Fibroblast of mammary gland (primary cell): ENCODE measurements at places on chromosomes 5 and 9.
A peak's percentile ranks its signal among the peaks of the same experiment; 100 is the strongest.

- DNase-seq: no peak
Observed at GRCh38 chr5:61941637-61942036, 364.4 kb upstream of the KIF2A start.

GRCh38 chr5:74042959-74043358, 417.0 kb downstream of the ARHGEF28 start:
- DNase-seq: peak; percentile 82

DNA sequence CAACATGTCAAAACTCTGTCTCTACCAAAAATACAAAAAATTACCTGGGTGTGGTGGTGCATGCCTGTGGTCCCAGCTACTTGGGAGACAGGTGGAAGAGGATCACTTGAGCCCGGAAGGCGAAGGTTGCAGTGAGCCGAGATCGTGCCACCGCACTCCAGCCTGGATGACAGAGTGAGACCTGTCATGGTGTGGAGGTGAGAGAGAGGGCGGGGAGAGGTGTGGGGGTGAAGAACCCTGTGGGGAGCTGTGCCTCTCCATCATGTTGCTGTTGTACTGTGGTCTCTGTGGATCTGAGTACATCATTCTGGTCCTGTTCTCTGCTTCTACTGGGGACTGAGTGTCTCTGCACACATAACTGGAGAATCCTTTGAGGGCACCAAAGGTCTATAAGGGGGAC, 11.3 kb upstream of the SLC34A1 start:
- no peak for DNase-seq

- no peak for DNase-seq
Observed at GRCh38 chr9:93648181-93648580, 71.8 kb downstream of the PHF2 start.

DNA sequence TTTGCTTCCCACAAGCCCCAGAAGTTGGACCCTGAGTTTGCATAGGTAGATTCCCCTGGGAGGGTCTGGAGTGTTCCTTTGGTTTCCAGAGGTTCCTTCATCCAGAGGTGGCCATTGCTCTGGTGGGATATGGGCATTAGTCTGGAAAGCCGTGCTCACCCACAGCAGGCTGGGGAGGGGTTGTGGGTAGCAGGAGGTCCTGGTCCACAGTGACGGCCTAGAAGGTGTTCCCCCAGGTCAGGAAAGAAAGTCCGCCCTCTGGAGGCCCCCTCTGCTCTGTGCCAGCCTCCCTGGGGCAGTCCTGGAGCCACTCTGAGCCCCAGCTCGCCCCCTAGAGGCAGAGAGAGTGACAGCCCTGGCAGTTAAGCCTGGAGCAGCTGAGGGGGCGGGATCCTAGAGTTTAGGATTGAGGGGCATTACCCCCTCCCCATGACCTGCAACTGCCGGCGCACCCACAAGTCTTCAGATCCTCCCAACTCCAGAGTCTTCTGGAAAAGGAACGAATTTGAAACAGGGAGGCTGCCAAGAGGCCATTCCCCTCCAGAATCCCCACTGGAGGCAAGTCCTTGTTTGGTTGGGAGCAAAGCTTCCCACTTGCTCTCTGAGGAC, 36.8 kb downstream of the NDST1 start:
- peak; percentile 64 for DNase-seq

GRCh38 chr9:94054716-94055115, 29.5 kb upstream of the PTPDC1 start:
- peak; percentile 7 for DNase-seq

DNA sequence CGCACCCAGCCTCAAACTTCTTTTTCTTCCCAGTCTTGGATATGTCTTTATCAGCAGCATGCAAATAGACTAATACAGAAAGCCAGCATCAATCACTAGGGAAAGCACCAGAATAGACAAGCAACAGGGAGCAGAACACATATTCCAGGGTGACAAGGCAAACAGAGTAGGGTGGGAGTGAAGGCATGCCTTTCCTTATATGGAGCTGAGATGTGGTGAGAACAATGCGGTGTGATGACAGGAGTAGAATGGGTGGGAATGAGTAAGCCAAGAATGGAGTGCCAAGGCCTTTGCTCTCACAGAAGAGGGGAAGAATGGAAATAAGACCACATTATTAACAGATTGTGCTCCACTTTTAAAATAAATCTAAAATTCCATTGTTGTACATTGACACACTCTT, 115.6 kb downstream of the CETN3 start:
- peak; percentile 18 for DNase-seq

DNA sequence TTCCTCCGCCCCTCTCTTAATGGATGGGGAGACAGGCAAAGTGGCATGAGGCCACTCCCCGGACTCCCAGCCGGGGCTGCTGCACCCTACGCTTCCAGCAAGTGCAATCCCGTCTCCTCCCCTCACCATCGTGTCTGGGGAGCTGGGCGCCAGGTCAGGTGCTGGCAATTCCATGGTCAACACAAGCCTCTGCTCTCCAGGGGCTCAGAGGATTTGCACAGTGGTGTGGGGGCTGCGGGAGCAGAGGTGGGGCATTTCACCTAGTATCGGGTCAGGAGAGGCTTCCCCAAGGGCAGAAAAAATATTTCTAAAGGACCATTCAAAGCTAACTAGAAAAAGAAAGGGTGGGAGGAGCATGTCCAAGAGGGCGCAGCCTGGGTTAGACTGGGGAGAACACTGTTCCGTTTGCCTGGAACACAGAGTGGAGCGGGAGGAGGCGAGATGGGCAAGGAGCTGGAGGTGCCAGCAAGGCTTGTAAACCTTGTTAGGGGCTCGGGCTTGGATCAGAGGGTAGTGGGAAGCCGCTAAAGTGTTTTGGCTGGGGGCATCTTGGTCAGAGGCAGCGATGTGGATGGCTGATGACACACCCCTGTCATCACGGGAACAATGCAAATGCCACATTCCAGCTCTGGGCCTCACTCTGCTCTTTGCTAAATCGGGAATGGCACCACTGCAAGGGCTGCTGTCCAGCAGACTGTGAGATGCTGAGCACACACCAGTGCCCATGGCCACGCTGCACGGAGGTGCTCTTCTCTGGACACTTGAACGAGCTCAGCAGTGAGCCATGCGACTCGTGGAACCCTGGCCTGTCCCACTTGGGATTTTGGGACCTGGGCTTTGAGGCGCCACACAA, 191.7 kb downstream of the CDK5RAP2 start:
- DNase-seq: no peak

- DNase-seq: no peak
Observed at GRCh38 chr9:93823245-93824072, 131.7 kb downstream of the BARX1 start.

DNA sequence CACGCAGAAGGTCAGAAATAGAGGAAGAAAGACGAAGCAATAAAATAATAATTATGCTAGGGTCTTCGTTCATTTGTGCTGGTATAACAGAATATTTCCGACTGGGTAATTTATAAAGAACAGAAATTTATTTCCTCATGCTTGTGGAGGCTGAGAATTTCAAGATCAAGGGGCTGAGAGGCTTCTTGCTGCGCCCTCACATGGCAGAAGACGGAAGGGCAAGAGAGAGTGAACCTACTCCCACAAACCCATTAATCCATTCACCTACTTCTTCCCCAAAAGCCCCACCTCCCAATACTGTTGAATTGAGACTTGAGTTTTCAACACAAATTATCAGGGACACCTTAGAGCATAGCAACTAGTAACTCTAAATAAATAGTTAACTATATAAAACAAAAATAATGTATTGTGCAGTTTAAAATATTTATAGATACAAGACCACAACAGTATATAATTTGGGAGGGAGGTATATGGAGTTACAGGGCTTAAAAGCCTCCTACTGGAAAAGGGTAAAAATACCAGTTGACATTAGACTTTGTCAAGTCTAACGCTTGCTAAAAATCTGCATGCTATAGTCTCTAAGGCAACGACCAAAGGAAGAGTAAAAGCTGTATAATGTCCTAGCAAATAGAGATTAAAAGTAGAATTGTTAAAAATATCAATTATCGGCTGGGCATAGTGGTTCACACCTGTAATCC, 40.3 kb upstream of the NAA35 start:
- DNase-seq: peak; percentile 57

GRCh38 chr5:127431977-127432585, 85.4 kb upstream of the PRRC1 start:
- no peak for DNase-seq

DNA sequence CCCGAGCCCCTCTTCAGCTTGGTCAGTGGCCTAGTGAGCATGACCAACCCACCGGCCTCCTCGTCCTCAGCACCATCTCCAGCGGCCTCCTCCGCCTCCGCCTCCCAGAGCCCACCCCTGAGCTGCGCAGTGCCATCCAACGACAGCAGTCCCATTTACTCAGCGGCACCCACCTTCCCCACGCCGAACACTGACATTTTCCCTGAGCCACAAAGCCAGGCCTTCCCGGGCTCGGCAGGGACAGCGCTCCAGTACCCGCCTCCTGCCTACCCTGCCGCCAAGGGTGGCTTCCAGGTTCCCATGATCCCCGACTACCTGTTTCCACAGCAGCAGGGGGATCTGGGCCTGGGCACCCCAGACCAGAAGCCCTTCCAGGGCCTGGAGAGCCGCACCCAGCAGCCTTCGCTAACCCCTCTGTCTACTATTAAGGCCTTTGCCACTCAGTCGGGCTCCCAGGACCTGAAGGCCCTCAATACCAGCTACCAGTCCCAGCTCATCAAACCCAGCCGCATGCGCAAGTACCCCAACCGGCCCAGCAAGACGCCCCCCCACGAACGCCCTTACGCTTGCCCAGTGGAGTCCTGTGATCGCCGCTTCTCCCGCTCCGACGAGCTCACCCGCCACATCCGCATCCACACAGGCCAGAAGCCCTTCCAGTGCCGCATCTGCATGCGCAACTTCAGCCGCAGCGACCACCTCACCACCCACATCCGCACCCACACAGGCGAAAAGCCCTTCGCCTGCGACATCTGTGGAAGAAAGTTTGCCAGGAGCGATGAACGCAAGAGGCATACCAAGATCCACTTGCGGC, 1.8 kb downstream of the EGR1 start:
- no peak for DNase-seq

GRCh38 chr5:169229342-169229892, 71.5 kb downstream of the SLIT3 start:
- no peak for DNase-seq

GRCh38 chr5:372556-372995, 51.1 kb downstream of the AHRR start:
- DNase-seq: no peak

DNA sequence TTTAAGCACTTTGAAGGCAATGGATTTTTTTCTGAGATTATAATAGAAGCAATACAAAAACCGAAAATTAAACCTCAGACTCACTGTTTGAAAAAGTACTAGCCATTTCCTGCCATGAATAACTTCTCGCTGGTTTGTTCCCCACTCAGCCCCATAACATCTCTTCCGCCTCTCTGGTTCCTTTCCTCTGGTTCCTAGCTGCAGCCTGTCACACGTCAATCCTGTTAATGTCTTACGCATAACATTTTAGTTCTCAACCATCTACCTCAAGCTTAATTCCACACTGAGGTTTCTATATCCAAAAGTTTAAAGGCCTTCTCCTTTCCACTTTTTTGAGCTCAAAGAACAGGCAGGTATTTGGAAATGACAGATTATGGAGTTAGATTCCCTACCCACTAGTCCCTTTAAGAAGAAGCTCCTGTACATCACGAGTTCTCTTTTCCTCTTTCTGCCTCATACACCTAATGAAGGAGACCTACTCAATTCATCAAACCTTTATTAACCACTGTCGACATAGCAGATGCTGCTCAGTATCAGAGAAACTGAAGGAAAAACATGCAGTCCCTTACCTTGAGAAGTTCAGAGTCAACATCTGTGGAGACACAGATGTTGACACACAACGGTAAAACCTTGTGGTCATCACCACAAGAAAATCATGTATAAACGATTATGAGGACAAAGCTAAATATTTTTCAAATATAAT, 243.0 kb upstream of the PTGER4 start:
- no peak for DNase-seq

GRCh38 chr9:108093773-108094675, 604.5 kb upstream of the KLF4 start:
- peak; percentile 69 for DNase-seq

GRCh38 chr9:227860-228259, 13.2 kb downstream of the DOCK8 start:
- DNase-seq: no peak

- no peak for DNase-seq
Observed at GRCh38 chr5:140342896-140343295, 3.5 kb downstream of the HBEGF start.

DNA sequence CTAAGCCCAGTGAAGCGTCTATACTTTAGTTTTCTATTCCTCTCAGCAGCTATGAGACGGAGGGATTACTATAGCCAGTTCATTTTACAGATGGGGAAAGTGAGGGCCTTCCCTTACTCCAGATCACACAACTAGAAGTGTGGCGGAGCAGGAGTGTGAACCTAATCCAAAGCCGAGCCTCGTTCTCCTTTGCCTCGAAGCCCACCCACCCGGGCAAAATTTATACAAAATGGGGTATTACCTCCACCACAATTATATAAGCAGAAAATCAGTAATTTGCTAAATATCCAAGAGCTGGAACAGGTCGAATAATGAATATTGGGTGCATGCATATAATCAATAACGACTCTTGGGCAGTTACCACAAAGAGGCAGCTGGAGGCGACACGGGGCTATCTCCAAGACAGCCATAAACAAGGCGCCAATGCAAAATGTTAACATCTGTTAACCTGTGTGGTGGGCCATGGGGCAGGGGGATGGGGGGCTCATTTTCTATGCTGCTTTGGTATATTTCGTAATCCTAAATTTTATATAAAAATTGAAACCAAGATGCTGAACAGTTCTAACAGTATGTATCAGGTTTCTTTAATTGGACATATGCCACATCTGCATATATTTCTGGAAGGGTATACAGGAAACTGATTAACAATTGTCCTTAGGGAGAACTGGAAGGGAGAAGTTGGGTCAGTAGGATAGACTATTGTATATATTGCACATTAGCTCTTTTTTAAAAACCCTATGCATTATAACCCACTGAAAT, 1.2 kb upstream of the RNF44 start:
- DNase-seq: no peak

DNA sequence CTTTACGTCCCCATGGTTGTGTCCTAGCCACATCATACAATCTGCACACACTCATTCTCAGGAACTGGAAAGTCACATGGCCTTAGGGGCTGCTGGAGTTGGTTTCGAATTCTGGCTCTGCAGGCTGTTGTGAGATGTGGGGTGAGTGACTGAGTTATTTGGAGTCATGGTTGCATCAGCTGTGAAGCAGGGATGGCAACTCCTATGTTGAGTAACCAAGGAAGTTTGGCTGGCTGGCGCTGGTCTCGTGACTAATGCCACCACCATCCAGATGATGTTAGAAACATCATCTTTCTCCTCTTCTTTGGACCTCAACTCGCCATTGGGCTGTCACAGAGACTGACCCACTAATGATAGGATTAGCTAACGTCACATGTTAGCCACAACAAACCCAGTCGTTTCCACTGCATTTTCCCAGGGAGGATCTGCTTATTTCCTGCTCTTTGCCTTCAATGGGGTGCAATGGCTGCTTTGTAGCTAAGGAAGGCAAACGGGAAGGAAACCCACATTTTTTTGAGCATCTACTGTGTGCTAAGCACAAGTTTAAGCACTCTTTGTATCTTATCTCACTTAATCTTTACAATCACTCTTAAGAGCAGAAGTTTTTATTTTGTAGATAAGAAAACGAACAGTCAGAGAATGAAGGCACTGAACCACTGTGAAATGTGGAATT, 78.1 kb upstream of the UBTD2 start:
- DNase-seq: peak; percentile 100

GRCh38 chr5:96975656-96976055, 39.8 kb downstream of the LNPEP start:
- no peak for DNase-seq
